ENCODE measurements at places on chromosomes 3 and 15.
A peak's percentile ranks its signal among the peaks of the same experiment; 100 is the strongest.

- DNase-seq, result no peak
Measured at GRCh38 chr3:32626631-32627030, 56.0 kb upstream of the DYNC1LI1 start.

- DNase-seq, result no peak
Measured at GRCh38 chr3:119356646-119357045, 62.5 kb downstream of the ARHGAP31 start.

GRCh38 chr15:59247364-59247763 is 40.7 kb downstream of the LDHAL6B start:
- peak; percentile 67 for DNase-seq

DNA sequence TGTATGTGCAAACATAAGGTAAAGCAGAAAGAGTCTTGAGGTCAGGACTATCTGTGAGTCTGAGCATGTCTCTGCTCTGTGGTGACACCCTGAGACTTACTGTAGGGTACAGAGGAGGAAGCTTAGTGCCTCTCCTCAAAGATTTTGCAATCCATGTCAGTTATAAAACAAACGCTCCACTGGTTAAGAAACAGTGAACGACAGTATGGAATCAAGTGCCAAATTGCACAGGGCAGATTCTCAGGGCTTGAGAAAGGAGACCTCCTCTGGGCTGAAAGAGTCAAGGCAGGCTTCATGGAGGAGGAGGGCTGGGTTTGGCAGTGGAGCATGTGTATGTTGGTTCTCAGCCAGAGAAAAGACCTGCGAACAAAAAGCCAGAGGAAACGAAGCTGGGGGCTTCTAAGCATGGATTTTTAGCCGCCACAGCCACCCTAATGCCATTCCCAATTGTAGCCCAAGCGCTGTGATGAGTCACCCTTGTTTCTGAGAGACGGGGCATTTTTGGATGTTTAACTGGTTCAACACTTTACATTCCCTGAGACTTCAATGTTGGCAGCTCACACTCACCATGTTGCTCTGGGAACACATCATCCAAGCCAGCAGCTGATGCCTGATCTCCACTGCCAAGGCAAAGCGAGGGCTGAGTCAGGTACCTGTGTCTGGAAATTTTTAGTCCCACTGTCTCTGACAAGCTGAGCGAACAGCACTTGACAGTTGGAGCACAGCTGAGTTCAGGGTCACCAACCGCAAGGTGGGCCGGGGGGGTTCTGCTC is 3.4 kb upstream of the DGKG start:
- DNase-seq, result no peak

GRCh38 chr15:92541291-92542200 is 114.0 kb downstream of the FAM174B start:
- DNase-seq, result no peak

- no peak for DNase-seq
Measured at GRCh38 chr15:40767838-40768500, 1.8 kb upstream of the C15orf62 start.

DNA sequence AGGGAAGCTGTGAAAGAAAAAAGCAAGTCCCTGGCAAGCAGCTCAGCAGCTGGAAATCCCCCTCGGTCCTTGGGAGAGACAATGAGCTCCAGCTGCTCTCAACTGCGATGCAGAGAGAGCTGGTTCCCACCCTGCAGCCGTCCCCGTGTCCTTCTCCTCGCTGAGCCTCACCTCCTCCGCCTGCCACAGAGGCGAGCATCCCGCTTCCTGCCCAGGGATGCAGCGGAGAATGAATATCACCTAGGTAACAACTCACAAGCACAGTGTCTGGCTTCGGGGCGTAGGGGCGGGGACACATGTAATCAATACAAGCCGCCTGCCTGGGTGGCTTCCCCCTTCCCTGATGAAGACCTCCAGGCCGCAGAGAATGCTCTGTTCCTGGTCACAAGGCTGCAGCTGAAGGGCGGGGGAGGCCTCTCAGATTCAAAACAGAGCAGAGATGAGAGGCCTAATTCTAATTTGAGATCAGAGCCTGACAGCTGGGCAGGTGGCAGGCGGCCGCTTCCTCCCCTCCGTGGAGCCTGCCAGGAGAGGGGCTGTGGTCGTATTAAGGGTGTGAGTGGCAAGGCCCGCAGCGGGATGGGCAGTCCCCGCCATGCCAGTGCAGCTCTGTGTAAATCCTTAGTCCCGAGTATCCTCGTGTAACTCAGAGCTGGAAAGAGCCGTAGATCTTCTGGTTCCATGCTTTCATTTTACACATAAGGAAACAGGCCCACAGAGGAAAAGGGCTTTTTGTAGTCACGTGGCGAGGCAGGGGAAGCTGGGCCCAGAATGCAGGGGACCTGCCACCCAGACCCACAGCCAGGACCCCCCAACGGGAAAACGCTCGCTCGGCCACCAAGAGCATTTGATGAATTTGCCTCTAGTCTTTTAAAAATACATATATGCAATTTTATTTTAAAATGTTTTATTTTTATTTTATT is 24.3 kb downstream of the ZDHHC19 start:
- DNase-seq, result no peak

- peak; percentile 19 for DNase-seq
Measured at GRCh38 chr3:193240850-193241706, at the start of gene PLAAT1. Gene PLAAT1, plus strand, starts transcription at chr3:193241222. Its CDS starts 14,429 bp downstream, at chr3:193255651.

- no peak for DNase-seq
Measured at GRCh38 chr15:81182756-81183438, 13.8 kb upstream of the IL16 start.

Data from ACHN (cell line).